Thoracic aorta (tissue), 2 donors: ENCODE measurements at places on chromosomes 5 and 9.

- DNase-seq, result no peak
Observed at GRCh38 chr5:162187371-162187770, 119.8 kb downstream of the GABRG2 start.

DNA sequence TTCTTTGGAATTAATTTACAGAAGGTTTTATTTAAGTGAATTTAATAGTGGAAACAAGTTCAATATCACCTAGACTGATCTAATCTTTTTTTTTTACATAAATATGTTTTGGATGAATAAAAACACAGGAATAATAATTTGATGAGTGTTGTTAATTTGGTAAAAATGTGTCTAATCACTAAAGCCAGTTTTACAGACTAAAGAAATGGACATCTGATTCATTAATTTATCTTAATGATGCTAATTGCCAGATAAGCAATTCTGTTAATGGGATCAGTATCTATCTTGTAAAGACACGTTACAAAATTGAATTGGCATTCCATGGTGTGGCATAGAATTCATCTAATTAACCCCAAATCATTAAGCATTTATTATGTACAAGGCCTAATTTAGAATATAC lies 743.3 kb upstream of the CDH6 start:
- no peak for DNase-seq

GRCh38 chr5:149551227-149552037 lies at the start of gene CSNK1A1:
TSS of gene CSNK1A1 (minus strand) at chr5:149551439. CDS start at chr5:149550964, 475 bp downstream.
- DNase-seq, result peak; percentile 92

- no peak for DNase-seq
Observed at GRCh38 chr9:36924071-36924470, 110.0 kb downstream of the PAX5 start.

DNA sequence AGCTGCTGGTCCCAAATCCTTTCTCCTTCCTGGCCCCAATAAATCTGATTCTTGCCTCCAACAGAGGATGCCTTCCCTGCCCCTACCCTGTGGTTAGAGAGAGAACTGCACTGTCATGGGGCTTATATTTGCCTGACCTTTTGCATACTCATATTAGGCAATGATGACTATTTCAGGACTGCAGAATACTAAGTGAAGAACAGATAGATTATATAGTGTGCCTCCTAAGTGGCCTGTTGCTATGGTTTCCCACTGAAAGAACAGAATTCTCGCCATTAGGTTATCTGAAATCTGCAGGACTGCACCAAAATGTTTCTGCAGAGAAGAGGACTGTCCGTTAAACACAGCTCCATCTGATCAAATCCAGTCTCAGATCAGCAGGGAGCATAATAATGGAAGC lies 87.3 kb upstream of the CCNG1 start:
- no peak for DNase-seq

GRCh38 chr5:10243660-10244240 lies 5.9 kb downstream of the ATPSCKMT start:
- no peak for DNase-seq

DNA sequence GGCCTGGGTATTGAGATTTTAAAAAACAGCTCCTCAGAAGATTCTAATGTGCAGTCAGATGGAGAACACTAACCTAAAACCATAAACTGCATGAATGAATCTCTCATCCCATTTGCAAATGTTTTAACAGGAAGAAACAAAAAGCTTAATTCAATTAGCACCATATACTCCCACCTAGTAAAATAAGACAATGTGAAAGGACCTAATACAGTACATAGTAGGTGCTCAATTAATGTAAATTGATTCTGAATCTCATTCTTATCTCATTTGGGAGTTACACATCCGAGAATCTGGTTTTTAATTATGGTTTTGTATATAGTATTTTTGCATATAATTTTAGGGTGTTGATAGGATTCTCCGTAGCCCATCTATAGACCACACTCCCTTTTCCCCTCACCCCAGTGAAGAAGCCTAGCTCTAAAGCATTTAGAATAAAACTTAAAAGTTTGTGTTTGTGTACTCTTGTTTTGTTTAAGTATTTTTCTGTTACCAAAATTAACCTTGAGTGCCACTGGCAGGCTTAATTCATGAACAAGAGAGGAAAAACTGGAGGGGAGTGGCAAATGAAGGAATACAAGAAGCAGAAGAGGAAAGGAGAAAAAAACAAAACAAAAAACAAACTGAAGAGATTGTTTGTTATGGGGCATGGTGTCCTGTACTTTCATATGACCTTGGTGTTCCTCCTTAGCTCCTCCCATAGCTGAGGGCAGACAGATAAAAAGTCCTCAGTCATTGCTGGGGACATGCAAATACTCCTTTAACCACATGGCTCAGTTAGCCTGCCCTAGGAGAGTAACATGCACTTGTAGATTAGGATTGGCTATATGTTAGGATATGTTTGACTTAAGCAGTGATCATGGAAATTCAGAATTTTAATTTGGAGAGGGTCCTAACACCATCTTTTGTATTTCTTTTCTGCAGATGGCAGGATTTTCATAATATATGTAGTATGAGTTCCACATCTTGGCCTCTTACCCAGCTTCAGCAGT lies 1.2 kb downstream of the RNF14 start:
- no peak for DNase-seq

DNA sequence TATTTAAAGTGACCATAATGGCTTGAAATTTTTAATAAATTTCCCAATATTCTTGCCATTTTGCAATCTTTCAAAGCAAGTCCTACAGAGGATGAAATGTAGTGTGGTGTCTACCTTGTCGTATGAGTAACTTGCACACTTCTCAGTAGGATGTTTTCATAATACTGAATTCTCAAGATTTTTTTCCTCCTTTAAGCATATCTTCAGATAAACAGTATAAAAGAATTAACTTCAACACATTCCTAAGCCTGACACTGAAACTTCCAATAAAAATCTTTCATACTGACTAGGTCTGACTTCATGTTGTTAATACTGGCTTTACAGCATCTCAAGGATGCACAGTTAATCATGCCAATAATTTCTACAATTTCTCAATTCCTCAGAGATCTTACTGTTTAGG lies 62.0 kb downstream of the DROSHA start:
- no peak for DNase-seq

GRCh38 chr5:91187032-91187431 lies 196.1 kb downstream of the ARRDC3 start:
- no peak for DNase-seq

DNA sequence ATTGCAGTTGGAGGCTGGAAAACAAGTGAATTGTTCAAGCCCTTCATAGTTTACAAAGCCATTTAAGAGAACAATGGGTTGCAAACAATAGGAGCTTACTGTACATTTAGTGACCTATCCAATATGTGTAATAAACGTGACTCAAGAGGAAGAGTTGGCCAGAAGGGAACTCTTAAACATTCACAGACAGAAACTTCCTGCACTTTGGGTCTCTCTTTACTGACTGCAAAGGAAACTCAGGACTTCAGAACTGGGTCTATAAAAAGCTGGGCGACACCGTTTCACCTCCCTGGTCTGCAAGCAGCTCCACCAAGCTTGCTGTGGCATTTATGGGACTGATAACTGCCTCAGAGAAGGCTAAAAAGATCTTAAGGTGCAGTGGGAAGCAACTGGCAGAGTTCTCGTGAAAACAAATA lies 48.7 kb upstream of the SPATA31D4 start:
- no peak for DNase-seq
